ENCODE measurements at places on chromosomes 16 and 17.

- no peak for DNase-seq
Observed at GRCh38 chr17:38326996-38327792, 16.6 kb downstream of the GPR179 start.

- DNase-seq, result no peak
Observed at GRCh38 chr17:64278614-64279013, 15.6 kb upstream of the TEX2 start.

- DNase-seq, result no peak
Observed at GRCh38 chr16:4763791-4764190, 3.2 kb downstream of the ZNF500 start.

DNA sequence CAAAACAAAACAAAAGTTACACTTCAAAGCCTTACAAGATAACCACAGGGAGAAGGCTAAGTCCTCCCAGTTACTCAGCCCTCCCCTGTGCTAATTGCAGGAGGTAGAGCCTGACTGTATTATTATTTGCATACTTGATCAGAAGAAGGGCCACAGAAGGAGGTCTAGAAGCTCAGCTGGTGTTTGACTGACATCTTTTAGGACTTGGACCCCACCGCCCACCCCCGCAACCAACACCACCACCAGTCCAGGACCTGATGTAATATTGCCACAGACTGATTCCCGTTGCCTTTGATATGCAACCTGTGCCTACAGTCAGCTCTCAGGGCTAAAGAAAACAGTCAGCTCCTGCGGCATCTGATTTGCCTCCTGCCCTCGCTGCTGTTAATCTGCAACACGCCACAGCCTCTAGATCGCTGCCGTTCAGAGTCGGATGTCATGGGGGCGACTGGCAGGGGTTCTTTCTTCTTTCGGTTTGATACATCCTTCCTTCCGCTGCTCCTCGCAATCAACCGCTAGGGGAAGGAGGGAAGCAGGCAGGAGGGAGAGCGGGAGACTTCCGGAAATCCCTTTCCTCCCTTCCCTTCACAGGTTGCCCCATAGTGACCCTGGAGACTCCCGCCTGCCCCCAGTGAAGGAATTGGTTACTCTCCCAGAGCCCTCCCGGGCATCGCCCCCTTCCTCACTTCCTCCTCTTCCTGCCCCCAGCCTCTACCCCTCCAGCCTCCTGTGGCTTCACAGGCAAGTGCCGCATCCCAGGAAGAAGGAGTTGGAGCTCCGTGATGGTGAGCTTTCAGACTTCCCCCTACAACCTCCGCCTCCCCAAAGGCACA lies 90.5 kb upstream of the SOX9 start:
- DNase-seq, result no peak

DNA sequence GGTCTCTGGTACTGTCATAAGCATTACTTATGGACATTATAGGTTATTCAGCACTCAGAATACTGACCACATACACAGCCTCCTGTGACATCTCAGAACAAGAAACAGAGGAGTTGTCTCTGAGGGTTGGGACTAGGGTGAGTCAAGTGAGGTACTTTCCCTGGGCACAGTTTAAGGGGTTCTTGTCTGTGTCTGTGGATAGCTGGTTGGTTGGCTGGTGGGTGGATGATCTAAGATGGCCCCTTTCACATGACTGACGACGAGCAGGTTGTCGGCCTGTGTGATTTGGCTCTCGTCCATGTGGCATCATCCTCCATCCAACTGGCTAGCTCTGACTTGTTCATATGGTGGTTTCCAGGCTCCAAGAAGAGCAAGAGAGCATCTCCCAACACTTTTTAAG lies 163.9 kb downstream of the PRKCB start:
- peak; percentile 45 for DNase-seq

DNA sequence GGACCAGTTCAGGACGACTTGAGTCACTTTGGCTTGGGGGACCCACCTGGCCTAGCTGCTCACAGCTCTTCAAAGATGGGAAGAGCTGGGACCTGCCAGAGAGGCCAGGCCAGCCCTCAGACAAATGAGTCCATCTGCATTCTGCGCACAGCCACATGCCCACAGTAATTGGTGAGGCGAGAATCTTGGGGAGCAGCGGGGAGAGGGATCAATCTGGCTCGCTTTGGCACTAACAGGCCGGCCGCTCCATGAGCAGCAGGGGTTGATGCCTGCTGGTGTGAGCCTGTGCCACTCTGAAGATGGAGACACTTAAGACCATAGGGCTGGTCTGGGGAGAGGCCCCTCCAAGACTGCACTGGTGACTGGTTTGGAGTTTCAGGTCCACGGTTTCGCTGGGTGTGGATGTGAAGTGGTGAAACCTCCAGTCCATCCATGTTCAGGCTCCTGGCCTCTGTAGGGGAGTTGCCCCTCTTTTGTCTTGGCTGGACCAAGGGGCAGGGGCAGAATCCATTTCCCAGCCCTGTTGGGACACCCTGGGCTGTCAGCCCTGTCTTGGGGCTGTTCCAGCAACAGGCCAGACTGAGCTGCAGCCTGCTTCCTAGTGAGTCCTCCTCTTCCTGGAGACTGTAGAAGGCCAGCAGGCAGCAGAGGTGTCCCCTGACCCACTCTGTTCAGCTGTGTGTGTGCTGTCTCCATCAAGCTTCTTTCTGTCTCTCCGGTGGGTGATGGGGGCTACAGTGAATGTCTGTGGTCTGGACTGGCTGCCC lies 7.3 kb downstream of the CTRL start:
- no peak for DNase-seq

- DNase-seq, result no peak
Observed at GRCh38 chr16:7612671-7613070, 280.0 kb downstream of the RBFOX1 start.

DNA sequence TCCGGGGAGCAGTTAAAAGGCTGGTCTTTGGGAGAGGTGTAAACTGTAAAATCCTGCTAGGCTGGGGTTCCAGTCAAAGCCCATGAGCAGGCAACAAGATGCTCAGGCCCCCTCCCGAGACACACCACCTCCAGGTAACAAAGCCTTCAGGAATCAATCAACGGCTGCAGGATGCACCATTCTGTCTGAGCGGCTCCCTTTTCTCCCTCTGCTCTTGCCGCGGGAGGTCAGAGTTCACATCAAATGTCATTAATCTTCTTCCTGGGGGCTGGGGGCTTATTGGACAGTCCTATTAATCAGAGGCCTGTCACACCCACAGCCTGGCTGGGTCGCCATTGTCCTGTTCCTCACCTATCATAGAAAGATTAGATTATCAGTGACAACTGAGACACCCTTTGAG lies 11.9 kb upstream of the CCDC182 start:
- no peak for DNase-seq

DNA sequence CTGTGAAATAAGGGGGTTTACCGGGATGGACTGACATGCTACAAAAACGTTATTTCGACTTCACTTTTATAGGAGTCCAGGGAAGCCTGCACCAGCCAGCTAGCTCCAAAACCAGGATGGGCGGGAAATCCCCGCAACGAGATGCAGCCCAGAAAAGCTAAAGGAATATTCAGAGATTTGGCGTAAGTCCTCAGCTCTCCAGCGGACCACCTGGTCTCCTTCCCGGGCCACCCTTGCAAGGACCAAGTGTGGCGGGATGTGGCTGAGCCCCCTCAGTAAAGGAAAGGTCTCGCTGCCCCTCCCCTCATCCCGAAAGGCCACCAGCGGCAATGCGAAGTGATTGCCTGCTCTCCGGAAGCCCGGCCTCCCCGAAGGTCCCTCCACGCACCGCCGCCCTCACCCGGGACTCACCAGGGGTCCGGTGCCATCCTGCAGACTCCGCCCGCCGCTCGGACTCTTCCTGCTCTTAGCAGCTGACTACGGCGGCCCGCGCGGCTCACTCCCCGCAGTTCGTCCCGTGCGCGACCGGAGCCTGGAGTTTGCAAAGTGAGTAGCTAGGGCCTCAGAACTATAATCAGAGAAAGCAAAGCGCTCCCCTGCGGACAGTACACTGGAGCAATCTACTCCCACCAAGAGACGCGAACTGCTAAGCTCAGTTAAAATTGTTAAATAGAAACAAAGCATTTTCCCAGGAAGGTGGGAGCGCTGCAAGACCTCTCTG lies at the start of gene STX8:
STX8 (minus strand) TSS at position 440 of the 721 bp plus-strand sequence; CDS start at position 428, 12 bp downstream.
- peak; percentile 73 for DNase-seq

DNA sequence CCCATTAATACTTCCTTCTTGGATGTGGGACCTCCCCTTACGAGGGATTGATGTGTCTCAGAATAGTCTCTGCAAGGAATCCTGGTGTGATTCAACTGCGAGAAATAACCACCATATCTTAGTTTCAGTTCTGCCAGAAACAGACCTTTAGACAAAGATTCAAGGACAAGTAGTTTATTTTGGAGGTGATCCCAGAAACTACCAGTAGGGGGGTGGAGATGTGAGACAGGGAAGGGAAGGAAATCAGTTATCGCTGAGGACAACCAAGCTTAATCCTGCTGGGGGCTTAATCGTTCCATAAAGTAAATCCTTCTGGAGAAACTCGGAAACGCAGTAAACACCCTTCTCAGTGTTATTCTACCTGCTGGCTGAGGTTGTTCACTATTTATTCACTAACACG lies 5.0 kb upstream of the SDR42E1 start:
- DNase-seq, result no peak

DNA sequence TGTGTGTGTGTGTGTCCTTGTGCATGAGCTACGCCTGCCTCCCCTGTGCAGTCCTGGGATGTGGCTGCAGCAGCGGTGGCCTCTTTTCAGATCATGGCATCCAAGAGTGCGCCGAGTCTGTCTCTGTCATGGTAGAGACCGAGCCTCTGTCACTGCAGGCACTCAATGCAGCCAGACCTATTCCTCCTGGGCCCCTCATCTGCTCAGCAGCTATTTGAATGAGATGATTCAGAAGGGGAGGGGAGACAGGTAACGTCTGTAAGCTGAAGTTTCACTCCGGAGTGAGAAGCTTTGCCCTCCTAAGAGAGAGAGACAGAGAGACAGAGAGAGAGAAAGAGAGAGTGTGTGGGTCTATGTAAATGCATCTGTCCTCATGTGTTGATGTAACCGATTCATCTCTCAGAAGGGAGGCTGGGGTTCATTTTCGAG lies 22.5 kb downstream of the STAT5A start:
- DNase-seq, result no peak

DNA sequence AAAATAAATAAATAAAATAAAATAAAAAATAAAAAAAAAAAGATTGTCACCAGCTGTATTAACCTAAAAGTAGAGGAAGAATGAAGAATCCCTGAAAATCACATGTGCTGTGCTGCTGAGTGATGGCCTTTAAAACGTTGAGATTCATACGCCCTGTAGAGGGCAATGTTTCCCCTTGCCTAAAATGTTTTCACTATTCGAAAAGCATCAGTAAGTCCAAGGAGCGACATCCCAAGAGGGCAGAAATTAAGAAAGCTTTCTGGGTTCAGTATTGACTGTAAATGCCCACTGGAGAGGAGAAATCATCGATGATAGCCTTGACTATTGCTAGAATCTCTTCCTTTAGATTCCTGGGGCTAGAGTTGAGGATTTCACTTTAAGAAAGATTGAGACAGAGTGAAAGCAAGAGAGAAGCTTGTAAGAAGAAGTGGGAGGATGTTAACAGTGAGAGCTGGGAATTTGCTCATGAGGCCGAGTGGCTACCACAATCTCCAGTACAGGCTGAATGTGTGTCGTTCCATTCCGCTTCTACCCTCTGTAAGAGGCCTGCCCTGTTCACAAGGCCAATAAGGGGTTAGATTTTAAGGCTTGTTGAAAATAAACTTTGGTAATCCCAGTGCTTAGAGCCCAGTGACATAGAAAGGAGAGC lies 170.8 kb upstream of the FAM20A start:
- no peak for DNase-seq

Measured in stimulated activated CD8-positive, alpha-beta memory T cell treated with anti-CD3 and anti-CD28 coated beads, Interleukin-4, amount 100 ng/mL, for 24 hours (primary cell).